ENCODE measurements at places on chromosomes 1 and 21. TPM values are rescaled to one million over a fixed set of nuclear protein-coding genes. Genes with fewer than 3 reads are reported as not detected.

DNA sequence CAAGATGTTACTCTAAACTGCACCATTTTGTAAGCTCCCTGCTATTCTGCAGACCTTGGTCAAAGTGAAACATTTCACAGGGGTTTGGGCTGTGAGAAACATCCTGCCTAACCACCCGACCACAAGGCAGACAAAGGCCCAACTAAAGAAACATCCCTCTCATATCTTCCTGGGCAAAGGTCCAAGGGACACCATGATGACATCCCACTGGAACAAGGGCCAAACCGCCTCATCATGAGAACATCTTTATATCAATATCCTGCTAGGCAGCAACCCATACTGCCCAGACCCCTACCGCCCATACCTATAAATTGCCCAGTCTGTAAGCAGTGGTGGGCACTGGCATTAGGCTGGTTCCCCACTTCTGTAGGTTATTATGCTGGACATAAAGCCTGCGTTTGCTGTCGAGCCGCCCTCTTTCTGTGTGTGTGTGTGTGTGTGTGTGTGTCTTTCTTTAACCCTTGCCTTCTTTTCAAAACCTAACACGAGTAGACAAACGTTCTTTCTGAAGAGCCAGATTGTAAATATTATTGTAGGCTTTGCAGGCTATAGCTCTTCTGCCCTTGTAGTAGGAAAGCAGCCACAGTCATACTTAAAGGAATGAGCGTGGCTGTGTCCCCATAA lies 1.0 kb upstream of the PPIE start:
- H3K27me3 ChIP-seq, result peaks cover 5% of the 10 kb centered on the region
- peaks cover 7% of the 10 kb centered on the region for H3K4me1 ChIP-seq
- no peak overlapping the region for H3K27ac ChIP-seq
- no peak for DNase-seq

- H3K27ac ChIP-seq, result no peak overlapping the region
- no peaks in the 10 kb centered on the region for H3K36me3 ChIP-seq
- H3K4me3 ChIP-seq, result no peak overlapping the region
Measured at GRCh38 chr1:9271283-9271682, 21.4 kb upstream of the SPSB1 start.

- H3K4me1 ChIP-seq, result 0 out of 2 replicates have a peak, but pooled peaks cover 3% of the 10 kb centered on the region
- peak; percentile 37 for DNase-seq
- H3K27me3 ChIP-seq, result no peaks in the 10 kb centered on the region
- H3K27ac ChIP-seq, result no peak overlapping the region
- no peak overlapping the region for H3K4me3 ChIP-seq
Measured at GRCh38 chr1:232704694-232705680, 75.1 kb upstream of the SIPA1L2 start.

GRCh38 chr1:160214481-160215140 lies 9.4 kb downstream of the PEA15 start:
- peaks cover 70% of the 10 kb centered on the region for H3K36me3 ChIP-seq
- DNase-seq, result no peak
- H3K27me3 ChIP-seq, result no peaks in the 10 kb centered on the region
- H3K27ac ChIP-seq, result no peak overlapping the region
- no peaks in the 10 kb centered on the region for H3K4me1 ChIP-seq
- no peak overlapping the region for H3K4me3 ChIP-seq

GRCh38 chr1:7470904-7471638 lies 300.0 kb upstream of the VAMP3 start:
- peak; percentile 90 for DNase-seq
- peak overlapping the region; percentile 25 for H3K4me3 ChIP-seq
- peak overlapping the region; percentile 39 for H3K27ac ChIP-seq

DNA sequence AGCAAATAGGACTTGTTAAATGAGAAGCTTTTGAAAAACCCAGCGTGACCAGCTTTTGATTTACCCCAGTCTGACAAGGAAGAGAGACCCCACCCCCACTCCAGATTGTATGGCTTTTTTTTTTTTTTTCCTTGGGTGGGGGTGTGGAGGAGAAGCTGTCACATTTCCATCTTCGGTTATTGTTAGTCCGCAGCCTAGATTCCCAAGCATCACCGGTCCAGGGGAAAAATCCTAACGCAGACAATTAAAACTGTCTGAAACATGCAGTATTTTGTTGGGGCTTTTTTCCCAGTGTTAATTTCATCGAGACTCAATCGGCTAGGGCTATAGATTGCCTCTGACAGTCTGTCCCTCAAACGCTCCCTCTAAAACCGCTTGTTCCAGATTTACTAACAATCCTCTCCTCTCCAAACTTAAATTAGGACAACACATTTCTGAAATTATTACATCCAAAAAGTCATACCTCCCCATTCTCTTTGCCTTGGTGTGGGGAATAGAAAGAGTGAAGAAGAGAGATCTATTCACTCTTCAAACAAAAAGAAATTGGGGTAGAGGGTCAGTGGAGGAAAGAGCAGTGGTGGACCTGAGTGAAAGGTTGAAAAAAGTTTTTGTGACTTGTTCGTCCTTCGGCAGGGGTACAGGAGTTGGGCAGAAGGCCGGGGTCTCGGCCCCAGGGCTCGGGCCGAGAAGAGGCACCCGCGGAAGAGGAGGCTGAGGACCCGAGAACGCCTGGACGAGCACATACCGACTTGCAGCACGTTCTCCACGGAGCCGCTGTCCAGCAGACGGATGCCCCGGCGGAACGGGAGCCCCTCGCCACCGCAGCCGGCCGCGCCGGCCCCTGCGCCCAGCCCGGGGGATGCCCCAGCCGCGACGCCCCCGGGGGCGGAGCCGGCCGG lies 1.1 kb downstream of the ZSWIM5 start:
- H3K36me3 ChIP-seq, result no peaks in the 10 kb centered on the region
- DNase-seq, result no peak
- H3K27me3 ChIP-seq, result no peaks in the 10 kb centered on the region

- H3K36me3 ChIP-seq, result no peaks in the 10 kb centered on the region
- no peak for DNase-seq
- no peak overlapping the region for H3K4me3 ChIP-seq
- no peaks in the 10 kb centered on the region for H3K27me3 ChIP-seq
- H3K4me1 ChIP-seq, result peaks cover 14% of the 10 kb centered on the region
Measured at GRCh38 chr1:51316113-51316845, 14.1 kb downstream of the TTC39A start.

GRCh38 chr1:38872401-38873026 lies 634 bp downstream of the MYCBP start:
- H3K4me3 ChIP-seq, result peak overlapping the region; percentile 88
- H3K27ac ChIP-seq, result peak overlapping the region; percentile 28
- DNase-seq, result no peak
- no peaks in the 10 kb centered on the region for H3K27me3 ChIP-seq
- peaks cover 15% of the 10 kb centered on the region for H3K4me1 ChIP-seq
- H3K36me3 ChIP-seq, result peaks cover 5% of the 10 kb centered on the region

The AMY1C gene
- not detected for total RNA-seq

DNA sequence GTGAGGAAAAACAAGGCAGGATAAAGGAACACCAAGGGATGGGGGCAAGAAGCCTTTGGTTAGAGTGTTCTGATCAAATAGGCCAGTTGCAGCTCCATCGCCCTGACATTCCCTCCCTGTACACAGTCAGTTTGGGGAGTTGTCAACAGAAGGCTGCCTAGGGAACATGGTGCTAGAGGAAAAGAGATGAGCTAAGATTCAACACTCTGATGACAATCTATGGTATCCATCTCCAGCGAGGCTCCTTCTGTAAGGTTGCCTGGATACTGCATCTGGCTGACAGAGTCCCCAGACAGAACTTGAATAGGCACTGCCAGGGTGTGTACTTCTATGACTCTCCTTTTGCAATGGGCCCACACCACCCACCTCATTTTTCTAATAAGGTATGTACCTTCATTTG lies 11.2 kb upstream of the SLAMF9 start:
- no peak for DNase-seq
- no peaks in the 10 kb centered on the region for H3K4me1 ChIP-seq

GRCh38 chr21:33780631-33781030 lies 135.0 kb downstream of the ATP5PO start:
- no peaks in the 10 kb centered on the region for H3K4me1 ChIP-seq
- DNase-seq, result no peak
- no peak overlapping the region for H3K27ac ChIP-seq
- H3K27me3 ChIP-seq, result no peaks in the 10 kb centered on the region
- H3K4me3 ChIP-seq, result no peak overlapping the region
- H3K36me3 ChIP-seq, result no peaks in the 10 kb centered on the region

DNA sequence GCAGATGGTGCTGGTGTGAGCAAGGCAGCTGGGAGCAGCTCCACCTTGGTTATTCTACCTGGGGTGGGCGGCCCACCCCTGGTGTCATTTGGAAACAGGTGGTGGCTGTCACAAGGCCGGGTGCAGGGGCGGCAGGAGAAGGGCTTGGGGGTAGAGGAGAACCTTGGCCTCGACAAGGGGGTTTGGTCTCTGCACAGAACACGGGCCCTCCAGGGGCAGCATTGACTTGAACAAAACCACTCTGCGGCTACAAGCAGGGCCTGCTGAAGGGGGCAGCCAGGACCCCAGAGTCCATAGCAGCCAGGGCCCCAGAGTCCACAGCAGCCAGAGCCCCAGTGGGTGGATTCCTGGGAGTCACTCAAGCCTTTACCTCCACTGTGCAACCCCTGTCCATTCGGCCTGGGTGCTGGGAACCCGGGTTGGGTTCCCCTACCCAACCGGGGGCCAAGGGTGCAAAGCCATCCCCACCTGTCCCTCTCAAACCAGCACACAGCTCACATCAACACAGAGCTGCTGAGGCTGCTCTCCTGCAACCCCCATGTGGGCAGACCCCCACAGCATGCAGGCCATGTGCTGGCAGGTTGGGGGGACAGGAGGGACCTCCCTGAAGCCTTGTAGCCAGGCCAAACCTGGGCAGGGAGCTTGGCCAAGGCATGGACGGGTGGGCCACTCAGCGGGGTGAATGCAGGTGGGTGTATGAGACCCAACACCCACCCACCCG lies 7.7 kb downstream of the TRIM11 start:
- no peak for DNase-seq
- peaks cover 37% of the 10 kb centered on the region for H3K36me3 ChIP-seq
- peaks cover 6% of the 10 kb centered on the region for H3K4me1 ChIP-seq
- no peak overlapping the region for H3K4me3 ChIP-seq
- no peaks in the 10 kb centered on the region for H3K27me3 ChIP-seq
- no peak overlapping the region for H3K27ac ChIP-seq

The RCSD1 gene
- 0.15 TPM for total RNA-seq

The CLSTN1 gene
- 113 TPM for total RNA-seq

DNA sequence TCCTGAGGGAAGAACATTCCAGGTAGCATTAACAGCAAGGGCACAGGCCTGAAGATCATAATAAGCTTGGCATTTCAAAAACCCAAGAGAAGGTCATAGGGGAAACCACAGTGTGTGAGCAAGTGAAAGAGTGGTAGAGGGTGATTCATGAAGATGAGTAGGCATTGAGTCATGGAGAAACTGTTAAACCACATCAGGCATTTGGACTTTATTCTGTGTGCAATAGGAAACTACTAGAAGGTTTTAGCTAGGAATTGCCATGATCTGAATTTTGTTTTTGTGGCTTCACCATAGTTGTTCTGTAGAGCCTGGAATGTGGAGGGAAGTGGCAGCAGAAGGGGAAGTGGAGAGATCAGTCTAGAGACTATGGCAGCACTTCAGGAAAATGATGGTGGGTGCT lies 359.0 kb upstream of the PTBP2 start:
- peaks cover 28% of the 10 kb centered on the region for H3K4me1 ChIP-seq
- no peak overlapping the region for H3K4me3 ChIP-seq
- DNase-seq, result peak; percentile 95
- peak overlapping the region; percentile 22 for H3K27ac ChIP-seq
- H3K36me3 ChIP-seq, result no peaks in the 10 kb centered on the region
- H3K27me3 ChIP-seq, result peaks cover 4% of the 10 kb centered on the region

All from HCT116 (cell line).